ENCODE measurements at places on chromosomes 12 and 14.

DNA sequence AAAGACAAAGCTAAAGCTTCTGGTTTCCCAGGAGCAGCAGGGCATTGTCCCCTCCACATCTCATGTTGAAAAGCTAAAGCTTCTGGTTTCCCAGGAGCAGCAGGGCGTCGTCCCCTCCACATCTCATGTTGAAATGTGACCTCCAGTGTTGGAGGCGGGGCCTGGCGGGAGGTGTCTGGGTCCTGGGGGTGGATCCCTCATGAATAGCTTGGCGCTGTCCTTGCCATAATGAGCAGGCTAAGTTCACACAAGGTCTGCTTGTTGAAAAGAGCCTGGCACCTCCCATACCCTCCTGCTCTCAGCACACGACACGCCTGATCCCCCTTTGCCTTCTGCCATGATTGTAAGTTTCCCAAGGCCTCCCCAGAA is 123.7 kb downstream of the PIWIL1 start:
- no peak for DNase-seq

GRCh38 chr12:111685322-111685810 is 390 bp downstream of the BRAP start:
- DNase-seq, result no peak

- DNase-seq, result no peak
Measured at GRCh38 chr12:3881281-3881950, 8.2 kb upstream of the PARP11 start.

- DNase-seq, result no peak
Measured at GRCh38 chr12:1566449-1567135, 27.8 kb downstream of the FBXL14 start.

- DNase-seq, result peak; percentile 79
Measured at GRCh38 chr12:2958432-2959191, 585 bp upstream of the TEAD4 start.

DNA sequence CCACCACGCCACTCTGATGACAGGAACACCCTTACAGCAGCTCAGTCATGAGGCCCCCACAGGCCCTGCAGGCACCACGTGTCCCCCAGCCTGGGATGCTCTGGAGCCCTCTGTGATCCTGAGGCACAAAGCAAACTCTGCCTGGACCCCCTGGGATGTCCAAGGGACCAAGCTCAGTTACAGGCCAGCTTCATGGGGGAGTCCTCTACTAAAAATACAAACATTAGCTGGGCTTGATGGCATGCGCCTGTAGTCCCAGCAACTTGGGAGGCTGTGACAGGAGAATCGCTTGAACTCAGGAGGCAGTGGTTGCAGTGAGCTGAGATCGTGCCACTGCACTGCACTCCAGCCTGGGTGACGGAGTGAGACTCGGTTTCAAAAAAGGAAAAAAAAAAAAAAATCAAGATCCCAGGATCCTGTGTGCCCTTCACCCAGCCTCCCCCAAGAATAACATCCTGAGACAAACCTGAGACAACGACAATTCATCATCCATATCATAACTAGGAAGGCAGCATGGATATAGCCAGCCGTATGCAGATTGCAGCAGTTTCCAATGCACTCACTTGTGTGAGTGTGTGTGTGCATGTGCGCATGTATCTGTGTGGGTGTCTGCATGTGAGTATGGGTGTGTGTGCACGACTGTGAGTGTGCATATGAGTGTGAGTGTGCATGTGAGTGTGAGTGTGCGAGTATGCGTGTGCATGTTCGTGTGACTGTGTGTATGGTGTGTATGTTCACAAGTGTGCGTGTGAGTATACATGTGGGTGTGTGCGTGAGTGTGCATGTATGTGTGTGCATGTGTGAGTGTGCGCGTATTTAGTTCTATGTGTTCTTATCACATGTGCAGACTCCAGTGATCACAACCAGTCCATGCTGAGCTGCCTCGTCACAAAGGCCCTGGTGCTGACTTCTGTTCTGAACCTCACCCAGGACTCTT is 52.1 kb downstream of the NCOR2 start:
- no peak for DNase-seq

GRCh38 chr12:132700212-132700822 is 10.3 kb upstream of the PGAM5 start:
- no peak for DNase-seq

- DNase-seq, result peak; percentile 79
Measured at GRCh38 chr12:124913474-124914391, 717 bp downstream of the UBC start.

- DNase-seq, result no peak
Measured at GRCh38 chr14:105093038-105093430, 27.8 kb upstream of the GPR132 start.

DNA sequence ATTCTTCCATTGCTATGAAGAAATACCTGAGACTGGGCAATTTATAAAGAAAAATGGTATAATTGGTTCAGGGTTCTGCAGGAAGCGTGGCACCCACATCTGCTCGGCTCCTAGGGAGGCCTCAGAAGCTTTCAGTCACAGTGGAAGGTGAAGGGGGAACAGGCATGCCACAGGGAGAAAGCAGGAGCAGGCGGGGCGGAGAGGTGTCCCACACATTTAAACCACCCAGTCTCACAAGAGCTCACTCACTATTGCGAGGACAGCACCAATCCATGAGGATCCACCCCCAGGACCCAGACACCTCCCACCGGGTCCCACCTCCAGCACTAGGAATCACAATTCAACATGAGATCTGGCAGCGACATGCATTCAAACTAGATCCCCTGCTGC is 56.0 kb upstream of the C14orf180 start:
- DNase-seq, result no peak

DNA sequence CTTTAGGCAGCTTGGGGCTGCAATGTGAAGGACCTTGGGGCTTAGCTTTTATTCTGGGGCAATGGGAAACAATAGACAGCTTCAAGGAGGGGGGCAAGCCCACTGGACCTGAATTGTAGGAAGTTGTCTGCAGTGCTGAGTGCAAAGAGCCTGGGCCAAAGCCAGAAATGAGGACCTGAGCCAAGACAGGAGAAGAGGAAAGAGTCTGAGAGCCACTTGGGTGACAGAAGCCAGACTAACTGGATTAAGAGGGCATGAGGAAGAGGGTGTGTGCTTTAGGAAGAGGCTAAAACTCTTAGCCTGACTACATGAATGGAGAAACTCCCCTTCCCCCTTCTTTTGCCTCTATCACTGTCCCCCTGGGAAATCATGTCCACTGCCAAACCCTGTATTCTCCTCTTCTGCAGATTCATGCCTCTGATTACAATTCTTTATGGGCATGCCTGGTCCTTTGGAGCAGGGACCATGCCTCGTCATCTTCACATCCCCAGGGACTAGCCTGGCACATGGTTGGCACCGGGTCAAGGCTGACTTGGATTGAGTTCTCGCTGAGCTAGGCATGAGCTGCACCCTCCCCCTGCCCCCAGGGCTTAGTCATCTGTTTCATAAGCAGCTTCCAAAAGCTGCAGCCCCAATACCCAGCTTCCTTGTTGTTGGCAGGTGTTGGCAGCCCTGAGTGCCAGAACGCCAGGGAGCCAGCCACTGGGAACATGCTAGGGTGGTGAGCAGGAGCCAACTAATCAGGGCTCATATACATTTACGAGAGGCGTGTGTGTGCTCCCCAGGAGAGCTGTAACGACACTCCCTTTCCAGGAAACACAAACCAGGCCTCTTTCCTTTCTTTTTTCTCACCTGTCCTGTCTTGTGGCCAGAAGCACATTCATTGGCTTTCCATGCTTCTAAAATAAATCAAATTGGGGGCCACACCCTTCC is 27.7 kb upstream of the JDP2 start:
- peak; percentile 73 for DNase-seq

- DNase-seq, result no peak
Measured at GRCh38 chr12:23096321-23096720, 471.4 kb downstream of the ETNK1 start.

DNA sequence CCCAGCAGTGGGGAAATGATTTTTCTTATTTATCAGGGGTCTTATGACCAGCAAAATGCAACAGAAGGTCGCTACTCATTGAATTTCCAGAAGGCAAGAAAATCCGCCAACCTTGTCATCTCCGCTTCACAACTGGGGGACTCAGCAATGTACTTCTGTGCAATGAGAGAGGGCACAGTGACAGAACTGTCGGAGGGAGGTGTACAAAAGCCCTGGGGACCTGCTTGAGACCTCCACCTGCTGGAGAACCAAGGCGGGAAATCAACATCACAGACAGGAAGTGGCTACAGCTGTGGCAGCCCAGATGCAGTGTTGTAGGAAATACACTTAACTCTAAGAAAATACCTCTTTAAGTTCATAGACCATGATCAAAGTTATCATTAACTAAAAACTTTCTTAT is 250.9 kb upstream of the OR4E1 start:
- DNase-seq, result no peak

GRCh38 chr14:80164991-80165721 is 46.1 kb downstream of the DIO2 start:
- no peak for DNase-seq

GRCh38 chr14:43539210-43539609 is 967.9 kb downstream of the FSCB start:
- DNase-seq, result no peak

DNA sequence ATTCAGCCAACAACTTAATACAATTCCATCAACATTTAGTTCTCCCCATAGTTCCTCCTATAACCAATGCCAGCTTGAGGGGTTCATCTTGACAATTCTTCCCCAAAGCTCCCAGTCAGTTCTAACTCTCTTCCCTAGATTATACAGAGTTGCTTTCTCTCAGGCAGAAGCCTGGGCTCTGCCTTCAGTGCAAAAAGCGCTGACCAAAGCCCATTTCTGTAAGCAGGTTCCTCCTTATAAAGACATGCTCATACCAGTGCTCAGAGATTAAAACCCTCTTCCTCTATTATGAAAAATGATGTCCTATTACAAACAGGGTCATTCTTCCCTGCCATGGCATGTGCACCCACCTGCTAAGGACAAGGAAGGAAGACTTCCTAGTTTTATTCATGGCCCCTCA is 16.2 kb downstream of the SPIC start:
- no peak for DNase-seq

- no peak for DNase-seq
Measured at GRCh38 chr12:77019920-77020319, 45.4 kb downstream of the E2F7 start.

DNA sequence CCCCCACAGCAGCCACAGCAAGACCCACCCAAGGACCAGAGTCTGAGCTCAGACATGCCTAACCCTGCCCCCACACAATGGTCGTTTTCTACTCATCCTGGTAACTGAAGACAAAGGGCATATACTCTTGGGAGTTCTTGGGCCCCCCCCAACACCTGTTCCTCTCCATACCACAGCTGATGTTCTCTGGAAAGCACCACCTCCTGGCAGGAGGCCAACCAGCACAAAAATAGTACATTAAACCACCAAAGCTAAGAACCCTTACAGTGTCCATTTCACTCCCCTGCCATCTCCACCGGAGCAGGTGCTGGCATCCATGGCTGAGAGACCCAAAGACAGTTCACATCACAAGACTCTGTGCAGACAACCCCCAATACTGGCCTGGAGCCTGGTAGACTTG is 80.6 kb upstream of the DAAM1 start:
- no peak for DNase-seq

GRCh38 chr12:127559349-127560040 is 707.5 kb upstream of the TMEM132C start:
- no peak for DNase-seq

DNA sequence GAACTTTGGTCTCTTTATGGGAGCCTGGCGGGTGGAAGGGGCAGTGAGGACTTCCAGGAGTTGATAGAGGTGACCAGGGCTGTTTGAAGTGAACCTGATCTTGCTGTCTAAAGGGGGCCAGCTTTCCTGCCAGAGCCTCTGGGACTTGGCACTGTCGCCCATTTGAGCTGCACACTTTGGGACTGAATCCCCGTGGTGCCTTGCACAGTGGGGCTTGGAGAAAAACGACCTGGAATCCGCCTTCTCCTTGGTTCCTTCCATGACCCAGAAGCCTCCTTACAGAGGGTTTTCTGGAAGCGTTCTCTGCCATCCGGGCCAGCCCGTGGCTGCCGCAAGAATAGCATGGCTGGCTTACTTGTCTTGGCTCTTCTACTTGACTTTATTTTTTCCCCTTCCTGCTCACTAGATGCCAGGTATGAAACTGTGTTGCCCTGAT is 2.0 kb downstream of the RFLNA start:
- no peak for DNase-seq

- no peak for DNase-seq
Measured at GRCh38 chr12:113845900-113846674, 120.0 kb downstream of the RBM19 start.

GRCh38 chr14:53110096-53110495 is 43.0 kb downstream of the DDHD1 start:
- no peak for DNase-seq

DNA sequence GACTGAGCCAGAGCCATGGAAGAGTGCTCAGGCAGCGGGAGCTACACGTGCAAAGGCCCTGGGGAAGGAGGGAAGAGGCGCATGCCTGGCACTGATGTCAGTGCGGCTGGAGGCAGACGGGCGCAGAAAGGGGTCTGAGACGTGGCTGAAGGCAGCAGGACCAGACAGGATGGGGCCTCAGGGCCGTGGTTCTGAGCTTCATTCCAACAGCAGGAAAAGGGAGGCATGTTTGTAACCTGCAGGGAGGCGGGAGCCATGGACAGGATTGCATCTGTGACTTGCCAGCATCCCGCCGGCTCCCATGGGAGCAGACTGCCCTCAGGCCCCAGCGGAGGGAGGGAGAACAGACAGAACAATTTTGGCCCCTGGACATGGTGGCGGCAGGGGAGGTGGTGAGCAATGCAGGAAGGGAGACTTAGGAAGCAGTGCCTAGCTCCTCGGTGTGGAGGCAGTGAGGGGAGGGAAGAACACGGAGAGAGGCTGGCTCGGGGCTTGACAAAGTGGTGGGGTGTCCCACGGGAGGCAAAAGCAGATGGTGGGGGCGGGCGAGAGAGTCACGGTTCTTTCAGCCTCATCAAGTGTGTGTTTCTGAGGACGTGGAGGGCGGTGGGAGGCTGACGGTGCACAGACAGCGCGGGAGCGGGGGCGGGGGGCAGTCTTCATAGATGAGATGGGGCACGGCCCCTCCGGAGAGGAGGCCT is 33.3 kb upstream of the INF2 start:
- DNase-seq, result no peak

- DNase-seq, result no peak
Measured at GRCh38 chr12:25695574-25695973, 142.5 kb upstream of the LMNTD1 start.
